ENCODE measurements at places on chromosomes 1 and 21. TPM values are rescaled to one million over a fixed set of nuclear protein-coding genes. Genes with fewer than 3 reads are reported as not detected.

DNA sequence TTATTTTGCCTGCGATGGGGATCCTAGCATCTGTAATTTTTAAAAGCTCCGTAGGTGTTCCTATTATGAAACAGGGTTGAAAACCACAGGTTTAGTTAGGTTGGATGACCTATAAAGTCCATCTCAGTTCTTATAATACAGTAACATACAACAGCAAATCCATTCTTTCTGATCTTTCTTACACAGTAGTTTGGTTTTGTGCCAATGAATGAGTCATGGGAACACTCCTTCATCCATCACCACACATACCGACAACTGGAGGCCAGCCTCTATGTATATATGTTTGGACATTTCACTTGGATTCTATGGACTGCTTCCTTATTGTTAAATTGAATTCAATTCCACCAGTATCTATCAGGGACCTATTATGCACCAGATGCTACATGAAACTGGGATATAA, 118.4 kb upstream of the L1TD1 start:
- peak; percentile 81 for DNase-seq

FCRL2 gene
- total RNA-seq = not detected

GJB5 gene
- total RNA-seq = not detected

GRCh38 chr21:44993321-44994046, 53.7 kb downstream of the SLX9 start:
- DNase-seq = no peak

- no peak for DNase-seq
Measured at GRCh38 chr1:37817481-37817880, 9.5 kb upstream of the YRDC start.

GRCh38 chr1:230194525-230194924, 127.5 kb downstream of the GALNT2 start:
- DNase-seq = no peak

- no peak for DNase-seq
Measured at GRCh38 chr1:52348704-52349300, 17.2 kb downstream of the CC2D1B start.

- no peak for DNase-seq
Measured at GRCh38 chr1:160499631-160500030, 23.4 kb downstream of the SLAMF6 start.

All from RPMI7951 (cell line).